GM12878 (cell line): ENCODE measurements at places on chromosomes 16 and 17. TPM values are rescaled to one million over a fixed set of nuclear protein-coding genes. Genes with fewer than 3 reads are reported as not detected.
A peak's percentile ranks its signal among the peaks of the same experiment; 100 is the strongest.

DNA sequence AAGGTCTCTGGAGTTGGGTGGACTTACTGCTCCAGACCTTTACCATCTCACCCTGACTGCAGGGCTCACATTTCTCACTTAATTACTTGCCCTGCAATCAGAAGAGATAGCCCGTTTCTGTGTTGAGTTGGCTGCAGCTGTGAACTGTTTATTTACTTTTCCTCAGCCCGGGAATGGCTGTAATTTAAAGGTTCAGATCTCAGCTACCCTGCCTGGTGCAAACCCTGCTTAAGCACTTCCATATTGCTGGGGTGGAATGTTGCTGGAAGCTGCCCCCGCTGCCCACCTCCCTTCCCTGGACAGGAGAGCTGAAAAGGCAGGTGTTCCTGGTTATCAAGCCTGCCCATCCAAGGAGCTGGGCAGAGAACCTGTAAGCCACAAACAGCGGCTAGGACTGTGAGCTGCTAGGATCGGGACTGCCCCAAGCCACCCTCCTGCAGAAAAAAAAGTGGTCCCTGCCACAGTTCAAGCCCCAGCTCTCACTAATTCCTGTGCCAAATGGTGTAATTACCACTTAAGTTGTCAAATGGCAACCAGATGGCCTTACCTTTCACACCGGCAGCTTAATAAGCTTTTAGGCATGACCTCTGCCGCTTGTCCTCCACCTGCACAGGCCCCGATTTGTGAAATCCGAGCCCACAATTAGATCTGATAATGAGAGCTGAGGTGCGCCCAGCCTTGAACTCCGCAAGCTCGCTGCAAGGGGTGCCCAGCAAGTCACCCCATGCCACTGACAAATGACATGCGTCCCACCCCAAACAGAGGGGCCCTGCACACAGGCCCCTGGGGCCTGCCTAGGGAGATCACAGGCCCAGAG lies 269.8 kb downstream of the C16orf95 start:
- H3K27ac ChIP-seq = no peak overlapping the region
- H3K4me3 ChIP-seq = no peak overlapping the region
- no peaks in the 10 kb centered on the region for H3K36me3 ChIP-seq

- peaks cover 30% of the 10 kb centered on the region for H3K4me1 ChIP-seq
- H3K27ac ChIP-seq = no peak overlapping the region
- no peak overlapping the region for H3K4me3 ChIP-seq
- no peak for DNase-seq
- H3K27me3 ChIP-seq = no peaks in the 10 kb centered on the region
Observed at GRCh38 chr16:8887952-8888560, 5.9 kb downstream of the LITAFD start.

DNA sequence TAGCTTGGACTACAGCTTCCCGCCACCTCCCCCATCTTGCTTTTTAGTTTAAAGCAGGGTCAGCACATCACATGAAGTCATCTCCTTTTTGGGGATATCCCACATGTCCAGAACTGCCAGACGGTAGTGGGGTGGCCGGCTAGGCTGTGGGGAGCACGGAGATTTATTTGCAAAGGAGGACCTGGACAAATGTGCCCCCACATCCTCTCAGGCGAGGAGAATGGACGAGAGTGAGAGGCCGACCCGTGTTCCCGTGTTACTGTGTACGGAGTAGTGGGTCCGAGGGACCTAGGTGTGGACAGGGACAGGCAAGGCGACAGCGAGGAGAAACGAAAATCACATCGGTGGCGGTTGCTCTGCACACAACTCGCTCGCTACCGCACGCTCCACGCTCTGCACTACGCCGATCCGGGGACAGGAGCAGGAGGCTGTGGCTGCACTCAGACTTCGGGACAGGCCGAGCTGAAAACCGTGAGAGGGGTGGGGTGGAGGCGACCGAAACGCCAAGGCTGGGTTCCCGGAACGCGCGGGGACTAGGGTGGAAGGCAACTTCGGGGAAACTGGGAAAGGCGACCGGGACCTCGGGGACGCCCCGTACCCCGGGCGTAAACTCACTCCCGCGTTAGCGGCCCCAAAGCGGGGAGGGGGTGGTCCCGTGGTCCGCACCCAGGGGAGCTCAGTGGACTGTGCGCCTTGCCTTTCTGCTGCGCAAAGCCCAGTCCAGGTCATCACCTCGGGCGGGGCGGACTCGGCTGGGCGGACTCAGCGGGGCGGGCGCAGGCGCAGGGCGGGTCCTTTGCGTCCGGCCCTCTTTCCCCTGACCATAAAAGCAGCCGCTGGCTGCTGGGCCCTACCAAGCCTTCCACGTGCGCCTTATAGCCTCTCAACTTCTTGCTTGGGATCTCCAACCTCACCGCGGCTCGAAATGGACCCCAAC lies at the start of gene MT1A:
MT1A (plus strand) TSS at position 853 of the 937 bp plus-strand sequence; CDS start at position 926, 73 bp downstream.
- no peak within 1 kb of the TSS for H3K27ac ChIP-seq
- H3K4me3 ChIP-seq = no peak within 1 kb of the TSS
- no peak for DNase-seq
- H3K36me3 ChIP-seq = no peaks in the 10 kb centered on the region
- no peaks in the 10 kb centered on the region for H3K4me1 ChIP-seq
- peaks cover 23% of the 10 kb centered on the region for H3K27me3 ChIP-seq

- H3K27ac ChIP-seq = no peak overlapping the region
- H3K27me3 ChIP-seq = no peaks in the 10 kb centered on the region
- no peak for DNase-seq
Observed at GRCh38 chr16:50178491-50178941, 25.4 kb downstream of the TENT4B start.

DNA sequence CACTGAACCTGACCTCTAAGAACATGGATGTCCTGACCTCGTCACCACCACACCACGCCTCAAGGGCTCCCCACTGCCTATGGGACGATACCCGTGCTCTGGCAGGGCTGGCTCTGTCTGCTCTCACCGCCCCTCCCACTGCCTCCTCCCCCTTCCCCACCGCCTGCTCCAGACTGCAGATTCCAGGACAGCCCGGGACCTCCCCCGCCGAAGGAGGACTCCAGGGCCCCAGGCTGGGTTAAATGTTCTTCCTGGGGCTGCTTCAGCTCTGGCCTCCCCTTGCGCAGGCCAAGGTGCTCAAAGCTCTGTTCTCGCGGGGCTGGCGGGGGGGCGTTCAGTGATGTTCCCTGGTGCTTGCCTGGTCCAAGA lies 3.1 kb downstream of the NPW start:
- DNase-seq = no peak
- H3K4me1 ChIP-seq = peaks cover 7% of the 10 kb centered on the region
- peaks cover 11% of the 10 kb centered on the region for H3K27me3 ChIP-seq
- peak overlapping the region; percentile 19; the same call in 1 of the 2 replicates for H3K4me3 ChIP-seq
- no peak overlapping the region for H3K27ac ChIP-seq

DNA sequence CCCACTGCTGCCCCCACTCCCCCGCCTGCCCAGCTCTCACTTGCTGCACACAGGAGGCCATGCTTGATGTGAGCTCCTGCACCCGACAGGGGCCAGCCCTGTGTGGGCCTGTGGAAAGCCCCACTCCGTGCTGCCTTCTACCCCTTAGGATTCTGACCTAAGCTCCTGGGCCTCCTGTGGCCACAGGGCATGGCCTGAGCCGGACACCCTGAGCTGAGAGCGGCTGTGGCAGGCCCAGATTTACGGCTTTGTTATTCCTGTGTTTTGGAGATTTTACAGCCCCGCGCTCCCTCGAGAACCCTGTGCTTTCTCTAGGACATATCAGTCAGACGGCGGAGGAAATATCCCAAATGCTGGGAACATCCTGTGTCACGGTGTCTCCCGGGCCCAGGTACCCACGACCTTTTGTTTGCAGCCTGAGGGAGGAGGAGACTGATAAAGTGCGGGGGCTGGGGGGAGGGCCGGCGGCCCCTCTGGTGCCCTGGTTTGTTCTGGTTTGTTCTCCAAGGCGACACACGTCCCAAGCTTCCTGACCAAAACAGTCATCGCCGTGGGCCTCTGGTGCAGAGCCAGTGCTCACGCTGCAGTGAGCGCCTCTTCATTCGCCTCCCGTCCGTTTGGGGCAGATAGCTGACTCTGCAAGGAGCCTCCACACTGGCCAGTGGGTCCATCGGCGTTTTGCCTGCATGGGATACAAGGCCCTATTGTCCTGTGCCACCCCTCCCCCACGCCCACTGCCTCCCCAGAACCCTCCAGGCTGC lies 363.4 kb downstream of the C16orf95 start:
- H3K27ac ChIP-seq = no peak overlapping the region
- no peak for DNase-seq
- H3K4me3 ChIP-seq = no peak overlapping the region
- H3K27me3 ChIP-seq = no peaks in the 10 kb centered on the region
- H3K4me1 ChIP-seq = no peaks in the 10 kb centered on the region

GRCh38 chr16:10584981-10585438 lies 4.6 kb upstream of the EMP2 start:
- H3K4me3 ChIP-seq = no peak overlapping the region
- no peak for DNase-seq
- H3K36me3 ChIP-seq = no peaks in the 10 kb centered on the region
- peaks cover 12% of the 10 kb centered on the region for H3K27me3 ChIP-seq
- H3K4me1 ChIP-seq = no peaks in the 10 kb centered on the region; the same call in 1 of the 2 replicates

GRCh38 chr16:13936155-13936554 lies 16.2 kb downstream of the ERCC4 start:
- H3K36me3 ChIP-seq = peaks cover 7% of the 10 kb centered on the region
- H3K4me1 ChIP-seq = no peaks in the 10 kb centered on the region
- no peak overlapping the region for H3K27ac ChIP-seq
- H3K4me3 ChIP-seq = no peak overlapping the region
- no peak for DNase-seq

DNA sequence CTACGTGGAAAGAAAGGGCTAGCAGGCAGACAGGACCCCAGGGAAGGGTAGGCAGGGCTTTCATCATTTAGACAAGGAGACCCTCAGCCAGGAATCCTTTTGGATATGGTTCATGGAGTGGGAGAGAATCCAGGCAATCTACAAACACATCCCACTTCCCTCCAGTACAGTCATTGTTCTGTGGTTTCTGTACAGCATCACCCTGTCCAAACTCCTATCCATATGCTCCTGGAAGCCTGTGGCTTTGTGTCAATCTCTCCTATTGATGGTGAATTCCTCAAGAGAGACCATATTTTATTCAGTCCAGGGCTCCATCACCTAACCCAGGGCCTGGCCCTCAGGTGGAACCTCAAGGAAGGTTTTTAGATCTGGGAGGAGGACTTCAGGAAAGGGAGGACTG lies 99.2 kb downstream of the SPACA3 start:
- no peaks in the 10 kb centered on the region for H3K4me1 ChIP-seq
- H3K36me3 ChIP-seq = no peaks in the 10 kb centered on the region
- DNase-seq = no peak
- peaks cover 4% of the 10 kb centered on the region for H3K27me3 ChIP-seq
- H3K27ac ChIP-seq = no peak overlapping the region

GRCh38 chr17:70144260-70144846 lies 25.0 kb upstream of the KCNJ2 start:
- H3K4me1 ChIP-seq = no peaks in the 10 kb centered on the region
- H3K4me3 ChIP-seq = no peak overlapping the region
- H3K27me3 ChIP-seq = no peaks in the 10 kb centered on the region
- no peaks in the 10 kb centered on the region for H3K36me3 ChIP-seq
- H3K27ac ChIP-seq = no peak overlapping the region

DNA sequence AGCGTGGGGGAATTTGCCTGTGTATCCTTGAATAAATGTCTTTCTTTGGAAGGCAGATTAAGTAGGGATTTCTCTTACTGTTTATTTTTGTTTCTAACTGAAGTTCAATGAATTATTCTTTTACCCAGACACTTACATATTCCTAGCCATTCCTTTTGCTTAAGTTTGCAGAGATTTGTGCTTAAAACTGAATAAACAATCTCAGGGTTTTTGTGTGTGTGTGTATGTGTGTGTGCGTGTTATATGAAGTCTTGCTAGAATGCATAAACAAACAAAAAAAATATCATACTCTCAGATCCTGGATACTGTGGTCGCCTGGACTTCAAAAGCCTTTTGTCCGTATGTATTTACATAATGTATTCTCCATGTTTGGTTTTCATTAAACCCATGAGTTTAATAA lies 672.8 kb downstream of the MAF start:
- no peak overlapping the region for H3K4me3 ChIP-seq
- no peaks in the 10 kb centered on the region for H3K36me3 ChIP-seq
- no peaks in the 10 kb centered on the region for H3K4me1 ChIP-seq
- H3K27ac ChIP-seq = no peak overlapping the region
- no peaks in the 10 kb centered on the region for H3K27me3 ChIP-seq
- no peak for DNase-seq

GRCh38 chr17:78823282-78824046 lies 17.1 kb downstream of the USP36 start:
- no peak for DNase-seq
- H3K4me3 ChIP-seq = no peak overlapping the region
- no peaks in the 10 kb centered on the region for H3K27me3 ChIP-seq
- H3K27ac ChIP-seq = no peak overlapping the region
- H3K4me1 ChIP-seq = no peaks in the 10 kb centered on the region

- H3K27ac ChIP-seq = no peak overlapping the region
- H3K27me3 ChIP-seq = no peaks in the 10 kb centered on the region; the same call in 1 of the 2 replicates
- no peak overlapping the region for H3K4me3 ChIP-seq
- no peaks in the 10 kb centered on the region for H3K36me3 ChIP-seq
- no peak for DNase-seq
- peaks cover 21% of the 10 kb centered on the region for H3K4me1 ChIP-seq
Observed at GRCh38 chr16:5066511-5066910, 755 bp upstream of the C16orf89 start.

- H3K4me3 ChIP-seq = no peak overlapping the region
- H3K36me3 ChIP-seq = no peaks in the 10 kb centered on the region
- H3K27me3 ChIP-seq = no peaks in the 10 kb centered on the region
Observed at GRCh38 chr16:82236875-82237274, 66.9 kb upstream of the MPHOSPH6 start.

DNA sequence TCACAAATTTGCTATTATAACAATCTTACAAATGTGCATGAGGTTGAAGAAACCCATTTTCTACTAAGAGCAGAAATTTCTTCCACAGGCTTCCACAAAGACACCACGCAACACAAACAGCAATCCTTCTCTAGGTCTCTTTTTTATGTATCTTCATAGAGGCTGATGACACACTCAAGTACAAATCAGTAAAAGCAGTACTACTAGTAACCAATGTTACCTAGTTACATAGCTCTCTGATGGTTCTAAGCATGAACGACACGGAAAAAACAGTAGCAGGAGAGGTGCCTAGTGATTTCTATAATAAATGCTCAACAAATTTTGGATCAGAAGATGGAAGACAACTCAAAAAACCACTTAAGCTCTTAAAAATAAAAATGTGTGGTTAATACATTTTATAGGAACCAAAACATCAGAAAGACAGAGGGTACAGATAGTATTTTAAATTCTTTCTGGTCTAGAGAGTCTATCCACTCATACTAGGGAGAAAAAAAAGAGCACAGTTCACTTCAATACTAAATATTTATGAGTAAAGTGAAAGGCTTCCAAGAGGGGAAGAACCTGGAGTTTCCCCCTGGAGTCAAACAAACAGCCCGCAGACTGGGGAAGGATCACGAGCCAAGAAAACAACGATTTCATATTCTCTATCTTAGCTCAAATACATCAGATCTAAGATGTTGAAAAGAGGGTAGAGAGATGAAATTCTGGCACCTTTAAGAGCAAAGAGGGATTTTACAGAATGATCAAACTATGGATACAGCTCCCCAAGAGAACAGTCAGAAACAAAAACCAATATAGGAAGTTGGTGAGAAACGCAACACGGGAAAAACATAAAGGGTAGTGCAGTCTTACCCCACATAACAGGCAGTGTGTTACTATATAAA lies 40.2 kb downstream of the SMG6 start:
- no peak for DNase-seq
- H3K27ac ChIP-seq = peak overlapping the region; percentile 99

The CHD9 gene
- 41.6 and 50.3 TPM in 2 replicates for total RNA-seq

The DNAH9 gene
- total RNA-seq = 0.05 and 0.10 TPM in 2 replicates

The OMG gene
- 0.18 TPM in 1 of 2 replicates, not detected in the other for total RNA-seq

The FBXL16 gene
- total RNA-seq = 1.4 and 2.3 TPM in 2 replicates

The PMP22 gene
- 0.35 and 0.59 TPM in 2 replicates for total RNA-seq

The OR3A3 gene
- not detected in 2 replicates for total RNA-seq

The BRIP1 gene
- total RNA-seq = 14.5 and 15.0 TPM in 2 replicates

The WSCD1 gene
- total RNA-seq = not detected in 2 replicates

The GDPD1 gene
- 0.64 and 0.74 TPM in 2 replicates for total RNA-seq

The ACBD4 gene
- 10.0 and 10.1 TPM in 2 replicates for total RNA-seq
